ENCODE measurements at places on chromosomes 7 and 10.

- DNase-seq: no peak
Observed at GRCh38 chr7:148698007-148698396, 701 bp upstream of the CUL1 start.

DNA sequence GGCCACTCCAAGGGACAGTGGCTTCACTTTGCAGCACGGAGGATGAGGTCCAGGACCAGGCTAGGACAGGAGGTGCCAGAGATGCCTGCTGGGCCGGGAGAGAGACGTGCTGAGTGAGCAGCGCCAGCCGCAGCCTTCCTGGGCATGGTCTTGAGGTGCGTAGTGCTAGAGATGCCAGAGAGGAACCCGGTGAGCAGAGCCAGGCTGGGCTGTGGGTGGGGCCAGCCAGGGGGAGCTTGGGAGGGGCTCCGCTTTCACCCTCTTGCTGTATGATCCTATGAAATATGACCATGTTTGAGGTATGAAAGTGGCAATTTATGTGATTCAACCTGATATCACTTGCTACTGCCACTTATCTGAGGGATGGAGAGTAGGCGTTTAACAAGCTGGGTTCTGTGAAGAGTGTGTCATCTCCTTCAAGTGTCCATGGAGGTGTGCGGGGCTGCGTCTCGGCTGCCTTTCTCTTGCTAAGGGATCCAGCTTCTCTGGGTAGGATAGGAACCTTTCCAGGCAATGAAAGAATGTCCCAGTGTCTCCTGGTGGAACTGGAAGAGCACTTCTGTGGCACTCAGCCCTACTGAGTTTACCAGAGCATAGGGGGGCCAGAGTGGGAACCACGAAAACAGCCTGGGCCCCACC is 518.4 kb upstream of the FOXK1 start:
- DNase-seq: no peak

GRCh38 chr10:99983280-99983988 is 26.3 kb downstream of the DNMBP start:
- no peak for DNase-seq

GRCh38 chr7:92834507-92835260 is 1.7 kb downstream of the CDK6 start:
- DNase-seq: no peak

GRCh38 chr7:49695971-49696370 is 77.5 kb upstream of the VWC2 start:
- no peak for DNase-seq

DNA sequence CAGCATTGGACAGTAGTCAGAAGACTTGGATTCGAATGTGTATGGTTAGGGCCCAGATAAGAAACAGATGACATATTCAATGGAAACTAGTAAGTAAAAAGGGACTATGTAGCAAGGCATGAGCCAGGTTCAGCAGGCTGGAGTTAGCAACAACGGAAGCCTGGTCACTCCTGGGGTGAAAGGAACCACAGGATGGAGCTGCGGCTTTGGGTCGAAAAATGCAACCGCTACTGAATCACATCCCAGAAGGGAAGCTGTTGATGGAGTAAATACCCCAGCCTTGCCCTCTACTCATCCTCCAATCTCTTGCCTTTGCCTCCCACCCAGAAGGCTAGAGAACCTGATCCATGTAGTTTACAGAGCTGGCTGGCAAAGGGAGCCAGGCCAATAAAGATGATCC is 37.5 kb upstream of the EGR2 start:
- DNase-seq: no peak
